Activated T-cell treated with anti-CD3 and anti-CD28 coated beads, Interleukin-2, amount 50 U/mL, for 24 hours (primary cell): ENCODE measurements at places on chromosomes 7 and 10.
A peak's percentile ranks its signal among the peaks of the same experiment; 100 is the strongest.

- no peak for DNase-seq
Observed at GRCh38 chr7:50651271-50651989, 86.2 kb upstream of the DDC start.

DNA sequence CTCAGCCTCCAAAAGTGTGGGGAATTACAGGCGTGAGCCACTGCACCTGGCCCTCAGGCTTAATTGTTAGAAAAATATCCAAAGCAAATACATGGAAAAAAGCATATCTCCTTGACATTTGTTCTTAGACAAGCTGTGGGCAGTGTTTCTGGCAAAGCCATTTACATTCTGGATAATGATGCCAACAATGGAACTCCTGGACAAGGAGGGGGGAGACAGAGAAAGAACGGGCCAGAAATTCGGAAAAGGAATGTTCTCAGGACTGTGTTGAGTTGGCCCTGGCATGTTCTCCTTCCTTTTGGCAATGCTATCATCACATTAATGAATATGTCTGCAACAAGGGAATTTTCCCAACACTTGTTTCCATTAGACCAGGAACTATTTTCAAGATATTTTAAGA is 88.7 kb downstream of the UBE2H start:
- DNase-seq, result no peak

DNA sequence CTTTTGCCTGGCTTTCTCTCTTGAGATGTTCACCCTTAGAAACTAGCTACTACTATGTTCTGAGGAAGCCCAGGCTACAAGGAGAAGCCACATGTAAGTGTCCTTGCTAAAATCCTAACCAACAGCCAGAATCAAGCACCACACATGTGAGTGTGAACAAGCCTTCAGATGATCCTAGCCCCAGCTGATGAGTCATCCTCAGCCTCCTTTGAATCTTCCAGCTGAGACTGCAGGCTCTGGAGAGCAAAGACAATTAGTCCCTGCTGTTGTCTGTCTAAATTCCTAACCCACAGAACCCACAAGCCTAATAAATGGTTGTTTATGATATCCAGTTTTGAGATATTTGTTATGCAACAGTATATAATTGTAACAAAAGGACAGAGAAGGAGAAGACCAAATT is 92.8 kb upstream of the TAC1 start:
- DNase-seq, result no peak

- no peak for DNase-seq
Observed at GRCh38 chr7:25562673-25563182, 334.4 kb upstream of the NPVF start.

DNA sequence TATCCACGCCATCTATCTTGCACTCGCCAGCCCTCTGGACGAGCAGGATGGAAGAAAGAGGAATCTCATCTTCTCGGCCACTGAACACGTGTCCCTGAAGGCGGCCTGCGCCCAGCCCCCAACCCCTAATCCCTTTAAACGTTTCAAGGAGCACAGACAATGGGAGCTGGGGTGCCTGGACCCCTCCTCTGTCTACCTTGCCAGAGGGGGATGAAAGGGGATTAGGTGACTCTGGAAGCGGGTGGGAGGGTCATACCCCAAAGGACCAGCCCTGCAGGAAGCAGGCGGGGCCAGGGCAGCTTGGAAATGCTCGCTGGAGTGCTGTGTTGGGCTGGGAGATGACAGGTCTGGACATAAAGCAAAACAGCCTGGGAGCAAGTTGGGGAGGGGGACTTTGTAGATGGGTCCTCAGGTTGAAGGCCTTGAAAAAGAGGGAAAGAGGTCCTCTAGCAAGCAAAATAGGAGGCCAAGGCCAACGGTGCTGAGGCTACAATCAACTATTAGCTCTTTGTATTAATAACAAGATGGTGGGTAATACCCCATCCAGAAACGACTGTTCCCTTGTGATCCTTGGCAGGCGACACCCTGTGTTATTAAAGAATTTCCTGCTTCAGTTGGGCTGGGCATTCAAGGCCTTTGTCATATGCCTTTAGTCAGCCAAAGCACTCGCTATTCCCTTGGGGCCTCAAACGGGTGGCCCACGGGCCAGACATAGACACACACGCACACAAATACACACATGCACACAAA is 126.5 kb upstream of the UNC5B start:
- DNase-seq, result peak; percentile 7

DNA sequence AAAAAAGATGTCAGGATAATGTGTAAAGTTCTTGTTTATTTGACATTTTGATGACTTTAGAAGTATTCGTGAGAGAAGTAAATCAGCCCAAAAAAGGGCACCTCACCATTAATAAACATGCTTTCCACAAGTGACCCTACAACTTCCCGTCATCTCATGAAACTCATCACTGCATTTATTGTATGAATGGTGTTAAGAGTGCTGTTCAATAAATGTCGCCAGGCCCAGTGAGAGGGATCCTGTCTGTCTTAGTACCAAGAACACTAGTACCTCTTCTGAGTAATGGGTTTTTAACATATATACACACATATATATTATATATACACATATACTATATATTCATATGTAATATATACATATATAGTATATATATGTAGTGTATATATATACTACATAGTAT is 61.9 kb downstream of the TMEM26 start:
- DNase-seq, result no peak

DNA sequence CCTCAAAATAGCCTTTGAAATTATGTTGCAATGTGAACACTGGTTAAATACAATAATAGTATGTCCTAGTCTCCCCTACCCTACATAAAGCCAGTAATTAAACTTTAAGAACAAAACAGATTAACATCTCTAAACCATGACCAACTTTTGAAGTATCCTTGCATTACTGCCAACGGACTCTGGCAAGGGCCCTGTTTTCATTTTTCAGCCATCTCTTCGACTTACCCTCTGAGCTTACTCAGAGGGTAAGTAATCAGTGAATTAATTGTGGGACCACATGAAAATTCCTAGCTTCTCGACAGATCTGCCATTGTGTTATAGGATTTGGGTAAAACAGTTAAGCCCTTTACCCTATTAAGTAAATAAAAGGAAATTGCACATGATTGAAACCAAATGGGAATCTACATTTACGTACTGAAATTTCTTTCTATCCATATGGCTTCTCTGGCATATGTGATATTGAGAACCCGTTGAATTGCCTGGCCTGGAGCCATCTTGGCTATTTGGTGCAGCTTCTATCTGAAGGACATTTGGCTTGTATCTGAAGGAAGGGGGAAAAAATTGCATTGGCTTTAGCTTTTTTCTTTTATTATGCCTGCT is 39.6 kb downstream of the DYNC1I1 start:
- no peak for DNase-seq

GRCh38 chr7:99409192-99409572 is 413 bp downstream of the BUD31 start:
- no peak for DNase-seq

GRCh38 chr10:51074238-51075028 is at the start of gene PRKG1:
Gene PRKG1, plus strand, starts transcription at chr10:51074487.
- DNase-seq, result no peak

DNA sequence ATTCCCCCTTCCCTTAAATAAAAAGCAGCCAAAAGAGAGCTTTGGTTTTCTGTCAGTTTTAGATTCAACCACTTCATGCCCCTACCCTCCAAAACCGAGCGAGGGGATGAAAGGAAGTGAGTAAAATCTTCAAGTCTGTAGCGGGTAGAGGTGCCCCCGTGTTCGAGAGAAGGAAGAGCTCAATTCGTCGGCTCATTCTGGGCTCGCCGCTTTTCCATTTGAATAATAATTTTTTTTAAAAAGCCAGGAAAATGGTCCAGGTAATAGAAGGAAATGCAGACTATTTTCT is 436.2 kb upstream of the GALNT17 start:
- no peak for DNase-seq

DNA sequence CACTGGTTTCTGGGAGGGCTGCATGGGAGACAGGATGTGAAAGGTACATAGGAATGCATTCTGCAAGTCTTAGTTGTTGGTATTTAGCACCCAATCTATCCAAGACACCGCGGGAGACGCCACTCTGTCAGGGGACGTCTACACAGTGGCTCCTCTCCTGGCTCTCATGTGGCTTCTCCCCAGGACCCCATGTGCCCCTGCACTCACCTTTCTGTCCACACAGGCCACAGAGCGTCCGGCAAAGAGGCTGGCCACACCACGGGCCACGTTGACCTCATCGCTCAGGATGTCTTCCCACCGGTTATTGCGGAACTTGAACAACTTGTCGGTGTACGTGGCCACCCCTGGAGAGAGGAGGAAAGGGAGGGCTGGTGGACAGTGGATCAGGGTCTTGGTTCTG is 73.4 kb downstream of the GOLGA7B start:
- no peak for DNase-seq

- DNase-seq, result no peak
Observed at GRCh38 chr10:18158773-18159265, 18.6 kb downstream of the CACNB2 start.

DNA sequence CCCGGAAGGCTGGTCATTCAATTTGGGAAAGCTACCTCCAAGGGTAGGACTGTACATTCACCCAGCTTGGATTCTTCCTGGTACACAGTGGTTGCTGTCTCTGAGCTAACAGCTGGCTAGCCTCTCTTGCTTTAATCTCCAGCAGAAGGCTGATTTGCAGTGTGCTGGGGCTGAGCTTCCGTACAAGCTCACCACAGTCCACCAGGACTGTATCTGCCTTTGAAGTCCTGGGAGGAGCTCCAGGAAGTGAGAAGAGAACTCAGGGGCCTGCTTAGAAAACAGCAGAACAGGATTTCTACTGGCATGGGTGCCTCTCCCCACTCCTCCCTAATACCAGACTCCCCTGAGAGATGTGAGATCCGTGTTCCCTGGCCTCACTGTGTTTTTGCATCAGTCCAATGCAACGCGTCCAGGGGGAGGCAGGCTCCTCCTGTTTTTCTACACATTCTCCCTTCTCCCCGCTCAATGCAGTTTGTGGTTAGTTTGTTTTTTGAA is 6.6 kb downstream of the AFAP1L2 start:
- DNase-seq, result no peak

- no peak for DNase-seq
Observed at GRCh38 chr10:58385784-58386112, 538 bp downstream of the TFAM start.

GRCh38 chr7:20411372-20411771 is 80.7 kb downstream of the ITGB8 start:
- no peak for DNase-seq

DNA sequence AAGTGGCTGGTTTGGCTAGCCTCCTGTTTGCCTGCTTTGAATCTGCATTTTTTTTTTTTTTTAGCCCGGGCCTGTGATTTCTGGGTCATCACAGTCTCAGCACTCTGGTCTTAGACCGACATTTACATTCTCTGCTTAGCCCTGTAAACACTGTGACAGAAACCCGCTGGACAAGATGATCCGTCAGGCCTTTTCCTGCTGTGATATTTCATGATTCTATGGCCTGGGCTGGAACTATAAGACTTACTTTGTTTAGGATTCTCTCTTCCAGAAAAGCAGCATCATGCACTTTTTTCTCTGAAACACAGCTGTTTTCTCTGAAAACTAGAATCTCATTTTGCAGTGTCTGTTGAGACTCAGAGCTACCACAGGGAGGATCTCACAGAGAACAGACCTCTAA is 705.5 kb downstream of the GRID1 start:
- no peak for DNase-seq

DNA sequence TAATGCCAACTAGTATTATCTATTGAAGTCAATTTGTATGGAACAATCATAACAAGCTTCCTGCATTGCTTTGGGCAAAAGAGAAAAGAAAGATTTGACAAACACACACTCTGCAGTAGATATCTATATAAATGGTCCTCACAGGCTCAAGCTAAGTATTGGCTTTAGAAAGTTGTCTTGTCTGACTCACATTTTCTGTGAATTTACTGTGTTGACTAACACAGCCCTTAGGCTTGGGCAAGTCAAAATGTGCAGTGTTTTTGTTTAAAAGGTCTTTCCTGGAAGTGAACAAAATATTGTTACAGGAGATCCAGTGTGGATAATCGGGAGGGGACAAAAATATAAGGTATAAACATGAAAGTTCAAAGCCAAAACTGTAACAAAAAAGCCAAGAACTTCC is 194.4 kb downstream of the RELN start:
- DNase-seq, result no peak

DNA sequence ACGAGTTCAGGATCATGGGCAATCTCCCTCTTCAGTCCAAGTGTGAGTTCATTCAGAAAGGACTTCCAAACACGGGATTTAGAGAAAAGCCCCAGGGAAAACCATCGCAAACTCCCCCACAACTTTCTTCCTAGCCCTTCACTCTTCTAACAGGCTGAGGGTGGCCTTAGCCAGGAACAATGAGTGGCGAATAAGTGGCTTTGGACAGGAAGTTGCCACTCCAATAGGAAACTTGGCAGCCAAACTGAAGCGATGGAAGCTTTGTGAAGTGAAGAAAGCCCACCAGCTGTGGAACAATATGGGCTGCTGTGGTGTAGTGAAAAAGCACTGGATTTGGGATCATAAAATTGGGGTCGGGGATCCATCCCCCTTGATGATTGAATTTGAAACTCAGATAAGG is 193.2 kb downstream of the TEX36 start:
- DNase-seq, result no peak

DNA sequence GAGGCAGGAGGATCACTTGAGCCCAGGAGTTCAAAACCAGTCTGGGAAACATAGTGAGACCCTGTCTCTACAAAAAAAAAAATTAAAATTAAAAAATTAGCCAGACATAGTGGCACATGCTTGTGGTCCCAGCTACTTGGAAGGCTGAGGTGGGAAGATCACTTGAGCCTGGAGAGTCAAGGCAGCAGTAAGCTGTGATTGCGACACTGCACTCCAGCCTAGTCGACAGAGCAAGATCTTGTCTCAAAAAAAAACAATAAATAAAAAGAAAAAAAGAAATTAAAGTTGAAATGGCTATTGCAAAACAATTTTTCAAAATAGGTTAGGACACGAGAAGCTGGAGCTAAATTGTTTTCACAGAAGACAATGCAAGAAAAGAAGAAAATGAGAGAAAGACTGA is 379.0 kb upstream of the RNF32 start:
- DNase-seq, result no peak
